Activated effector memory CD4-positive, alpha-beta T cell treated with Interleukin-2 at 50 U/mL for 16 hours (primary cell): ENCODE measurements at places on chromosomes 2 and 18.

- DNase-seq: no peak
These were observed 3.7 kb downstream of the ALS2 start for GRCh38 chr2:201777043-201777442.

DNA sequence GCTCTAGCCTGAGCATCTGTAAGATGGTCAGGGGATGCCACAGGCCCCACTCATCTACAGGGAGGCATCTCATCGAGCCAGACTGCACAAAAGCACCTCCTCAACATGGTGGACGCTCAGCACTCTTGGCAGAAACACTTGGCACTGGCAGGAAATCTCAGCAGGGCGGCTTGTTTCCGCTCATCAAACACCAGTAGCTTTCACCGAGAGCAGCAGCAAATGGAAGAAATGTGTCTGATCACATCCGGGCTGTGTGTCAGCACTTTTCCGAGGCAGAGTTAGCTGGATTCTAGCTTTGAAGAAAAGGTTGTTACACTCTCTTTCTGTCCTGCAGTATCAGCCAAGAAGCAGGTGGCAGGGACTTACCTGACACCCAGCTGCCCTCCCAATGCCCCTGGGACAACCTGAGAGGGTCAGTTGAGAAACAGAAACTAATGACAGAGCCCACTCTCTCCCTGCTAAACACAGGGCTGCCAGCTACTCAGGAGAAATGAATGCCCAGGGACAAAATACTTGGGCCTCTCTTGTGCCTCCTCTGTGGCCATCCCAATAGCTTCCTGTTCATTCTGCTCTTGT, 68.9 kb upstream of the FZD7 start:
- peak; percentile 24 for DNase-seq

DNA sequence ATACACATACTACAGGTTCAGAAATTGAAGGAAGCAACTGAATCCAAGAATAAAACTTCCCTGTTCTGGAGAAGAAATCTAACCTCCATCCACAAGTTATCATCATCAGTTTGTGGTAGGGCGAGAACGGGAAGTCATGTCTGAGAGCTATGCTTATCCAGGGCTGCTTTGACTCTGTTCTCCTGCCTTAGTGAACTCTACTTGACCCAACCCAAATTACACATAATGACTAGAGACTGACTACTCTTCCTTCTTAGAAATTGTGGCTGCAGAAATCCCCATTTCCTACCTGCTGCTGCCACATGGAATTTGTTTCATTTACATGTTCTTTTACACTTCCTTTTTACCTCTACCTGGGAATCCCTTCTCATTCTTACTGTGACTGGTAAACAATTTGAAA, 1102.6 kb upstream of the PIK3C3 start:
- no peak for DNase-seq

- DNase-seq: no peak
These were observed 7.0 kb upstream of the ALPK2 start for GRCh38 chr18:58635891-58636290.

GRCh38 chr2:175048275-175048674, 43.1 kb upstream of the CHN1 start:
- DNase-seq: no peak

- no peak for DNase-seq
These were observed 3.4 kb upstream of the DSG3 start for GRCh38 chr18:31444142-31444541.

DNA sequence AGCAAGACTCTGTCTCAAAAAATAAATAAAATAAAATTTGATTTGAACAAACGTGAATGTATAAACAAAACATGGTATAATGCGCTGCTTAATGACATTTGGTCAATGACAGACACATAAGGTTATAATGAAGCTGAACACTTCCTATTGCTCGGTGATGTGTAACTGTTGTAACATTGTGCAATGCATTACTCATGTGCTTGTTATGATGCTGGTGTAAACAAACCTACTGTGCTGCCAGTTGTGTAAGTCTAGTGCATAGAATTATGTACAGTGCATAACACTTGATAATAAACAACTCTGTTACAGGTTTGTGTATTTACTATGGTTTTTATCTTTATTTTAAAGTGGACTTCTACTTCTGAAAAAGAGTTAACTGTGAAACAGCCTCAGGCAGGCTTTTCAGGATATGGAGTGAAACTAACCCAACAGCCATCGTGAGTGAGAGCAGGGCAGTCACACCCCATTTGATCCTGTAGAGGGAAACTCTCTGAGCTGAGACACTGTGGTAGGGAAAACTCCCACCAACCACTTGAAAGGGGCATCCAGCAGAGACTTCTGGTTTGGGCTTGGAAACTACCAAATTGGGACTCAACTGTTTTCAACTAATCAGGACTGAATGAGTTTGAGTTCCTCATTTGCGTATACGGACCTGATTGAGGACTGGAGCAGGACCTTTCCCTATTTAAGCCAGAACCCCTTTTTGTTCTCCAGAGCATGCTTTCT, 8.7 kb upstream of the RPRD1A start:
- no peak for DNase-seq

DNA sequence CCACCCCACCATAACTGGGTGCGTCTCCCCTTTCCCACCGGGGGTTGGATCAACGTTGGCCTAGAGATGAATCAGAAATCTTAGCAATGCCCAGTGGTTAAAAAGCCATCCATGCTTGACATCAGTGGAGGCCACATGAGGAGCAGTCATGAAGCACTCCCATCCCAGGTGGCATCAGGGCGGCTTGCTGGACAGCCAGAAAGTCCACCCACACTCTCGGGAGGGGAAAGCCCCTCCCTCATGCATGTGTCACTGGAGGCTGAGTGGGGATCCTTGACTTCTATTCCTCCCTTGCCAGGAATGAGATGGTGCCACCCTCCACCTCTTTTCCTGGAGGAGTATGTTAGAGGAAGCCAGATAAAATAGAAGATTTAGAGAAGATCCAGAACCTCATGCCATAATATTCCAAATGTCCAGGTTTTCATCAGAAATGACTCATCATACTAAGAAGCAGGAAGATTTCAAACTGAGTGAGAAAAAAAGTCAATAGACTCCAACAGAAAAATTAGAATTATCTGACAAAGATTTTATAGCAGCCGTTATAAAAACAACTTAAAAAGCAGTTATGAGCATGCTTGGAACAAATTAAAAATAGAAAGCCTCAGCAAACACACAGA, 507.1 kb upstream of the ID2 start:
- no peak for DNase-seq

- DNase-seq: no peak
These were observed 5.3 kb upstream of the NCK2 start for GRCh38 chr2:105739426-105739825.

DNA sequence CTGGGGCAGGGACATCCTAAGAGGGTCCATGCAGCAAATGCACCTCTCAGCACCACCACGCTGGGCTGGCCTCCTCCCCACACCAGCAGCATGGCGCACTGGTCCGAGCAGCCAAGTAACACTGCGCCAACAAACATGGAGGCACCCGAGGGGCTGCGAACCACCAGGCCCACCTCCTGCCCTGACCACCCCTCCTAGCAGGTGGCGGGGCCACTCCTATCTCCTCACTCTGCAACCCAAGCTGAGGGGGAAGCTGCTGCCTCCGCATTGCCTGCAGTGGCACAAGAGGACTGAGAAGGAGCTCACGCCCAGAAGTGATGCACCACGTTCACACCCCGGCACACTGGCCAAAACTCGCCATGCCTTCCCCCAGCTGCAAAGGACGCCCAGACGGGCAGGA, 94.4 kb downstream of the EIPR1 start:
- DNase-seq: no peak

GRCh38 chr2:159792599-159792998, 5.4 kb downstream of the CD302 start:
- DNase-seq: no peak
